Panc1 (cell line): ENCODE measurements at places on chromosomes 3 and 15. TPM values are rescaled to one million over a fixed set of nuclear protein-coding genes. Genes with fewer than 3 reads are reported as not detected.

CYP1A2 gene
- total RNA-seq: not detected

SLC24A5 gene
- not detected for total RNA-seq

PLIN1 gene
- 0.44 TPM for total RNA-seq

DNA sequence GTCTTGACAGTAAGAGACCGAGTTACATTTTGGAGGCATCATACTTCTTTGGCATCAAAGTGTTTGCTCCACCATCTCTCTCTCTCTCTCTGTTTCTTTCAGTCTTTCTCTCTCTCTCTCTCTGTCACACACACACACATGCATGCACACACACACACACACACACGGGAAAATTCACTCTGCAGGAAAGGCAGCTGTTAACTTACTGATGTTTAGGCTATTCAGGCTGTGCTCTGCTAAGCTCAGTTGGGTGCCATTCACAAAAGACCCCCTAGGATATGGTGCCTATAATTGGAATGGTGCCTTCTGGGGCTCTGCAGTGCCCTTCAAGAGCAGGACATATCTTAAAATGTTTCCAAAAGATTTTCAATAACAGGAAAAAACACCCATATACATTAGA lies 78.2 kb downstream of the KCNH8 start:
- H3K4me3 ChIP-seq: no peak overlapping the region
- H3K27ac ChIP-seq: no peak overlapping the region
- no peak for DNase-seq
- H3K4me1 ChIP-seq: no peaks in the 10 kb centered on the region
- no peaks in the 10 kb centered on the region for H3K27me3 ChIP-seq
- no peaks in the 10 kb centered on the region for H3K36me3 ChIP-seq

DNA sequence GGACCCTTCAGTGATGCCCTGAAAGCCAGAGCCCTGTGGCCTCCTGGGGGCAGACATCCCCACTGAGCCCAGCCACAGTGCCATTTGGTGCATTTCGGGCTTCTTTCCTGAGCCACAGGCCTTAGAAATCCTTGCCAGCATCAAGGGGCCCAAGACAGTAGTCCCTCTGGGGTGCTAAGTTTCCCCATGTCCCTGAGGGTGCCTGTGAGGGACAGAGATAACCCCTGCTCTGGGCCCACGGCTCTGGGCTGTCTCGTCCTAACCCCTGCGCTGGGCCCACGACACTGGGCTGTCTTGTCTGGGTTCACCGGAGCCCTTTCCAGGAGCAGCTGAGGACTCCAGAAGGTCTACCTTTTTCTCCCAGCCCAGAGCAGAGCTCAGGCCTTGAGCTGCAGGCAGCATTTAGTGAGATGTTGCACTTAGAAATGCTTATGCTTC lies 45.1 kb upstream of the FGD5 start:
- no peaks in the 10 kb centered on the region for H3K27me3 ChIP-seq
- H3K36me3 ChIP-seq: no peaks in the 10 kb centered on the region
- no peak overlapping the region for H3K4me3 ChIP-seq
- DNase-seq: no peak

GRCh38 chr3:100482176-100482575 lies 10.2 kb upstream of the TMEM45A start:
- H3K27me3 ChIP-seq: peaks cover 11% of the 10 kb centered on the region
- H3K27ac ChIP-seq: no peak overlapping the region
- H3K4me1 ChIP-seq: no peaks in the 10 kb centered on the region
- no peak for DNase-seq
- H3K4me3 ChIP-seq: no peak overlapping the region
